Germinal center (tissue), 1 donor: ENCODE measurements at places on chromosomes 13 and 19.

GRCh38 chr19:15534957-15535864 lies 26.9 kb downstream of the CYP4F22 start:
- no peak for DNase-seq

GRCh38 chr19:12701596-12702282 lies 5.3 kb upstream of the FBXW9 start:
- no peak for DNase-seq

DNA sequence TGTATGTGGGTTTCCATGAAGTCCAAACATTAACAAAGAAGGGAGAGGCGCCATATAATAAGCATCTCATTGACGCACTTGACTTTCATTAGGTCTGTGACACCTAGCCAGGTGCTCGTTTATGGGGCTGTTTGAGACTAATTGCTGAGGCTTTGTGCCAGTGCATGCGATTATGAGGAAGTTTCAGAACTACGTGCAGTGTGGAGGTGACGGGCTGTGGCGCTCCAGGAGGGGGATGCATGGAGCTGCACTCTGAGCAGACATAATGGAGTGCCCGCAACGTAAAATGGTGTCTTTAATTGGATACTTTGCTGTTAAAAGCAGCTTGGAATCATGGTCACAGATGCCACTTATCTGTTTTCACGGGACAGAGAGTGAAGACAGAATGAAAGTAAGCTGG lies 223.2 kb downstream of the FGF9 start:
- DNase-seq = no peak

DNA sequence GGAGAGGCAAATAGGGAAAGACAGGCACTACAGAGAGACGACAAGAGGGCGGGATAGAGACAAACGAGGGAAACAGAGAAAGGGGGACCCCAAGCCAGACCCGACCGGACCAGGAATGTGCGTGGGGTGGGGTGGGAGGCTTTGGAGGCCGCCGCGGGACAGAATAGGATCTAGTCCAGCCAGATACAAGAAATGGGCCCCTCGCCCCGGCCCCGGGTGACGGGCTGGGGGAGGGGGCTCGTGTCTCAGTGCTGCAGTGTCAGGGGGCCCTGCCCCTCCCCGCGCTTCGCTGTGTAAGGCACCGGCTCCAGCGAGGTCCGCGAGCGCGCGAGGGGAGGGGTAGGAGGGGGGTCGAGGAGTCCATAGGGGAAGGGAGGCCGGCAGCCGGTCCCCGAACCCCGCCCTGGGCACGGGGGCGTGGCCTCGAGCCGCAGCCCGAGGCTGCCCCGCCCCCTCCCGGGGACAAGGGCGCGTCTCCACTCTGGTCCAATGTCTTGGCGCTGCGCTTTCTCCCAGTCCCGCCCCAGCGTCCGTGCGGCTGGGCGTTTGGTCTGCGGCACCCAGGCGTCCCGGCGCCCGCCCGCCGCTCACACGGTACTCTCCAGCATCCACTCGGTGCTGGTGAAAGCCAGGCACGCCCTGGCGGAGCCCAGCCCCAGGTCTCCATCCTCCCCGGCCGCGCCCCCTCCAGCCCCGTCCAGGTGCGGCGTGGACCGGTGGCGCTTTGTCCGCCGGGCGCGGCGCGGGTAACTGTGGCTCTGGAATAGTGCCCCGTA lies 11.0 kb downstream of the IFNL1 start:
- DNase-seq = no peak

- DNase-seq = no peak
Measured at GRCh38 chr13:112755331-112755730, 65.5 kb downstream of the ATP11A start.

- DNase-seq = no peak
Measured at GRCh38 chr13:19069684-19070397, 111.8 kb downstream of the TUBA3C start.

- no peak for DNase-seq
Measured at GRCh38 chr19:46452186-46452585, 19.2 kb downstream of the PNMA8A start.

DNA sequence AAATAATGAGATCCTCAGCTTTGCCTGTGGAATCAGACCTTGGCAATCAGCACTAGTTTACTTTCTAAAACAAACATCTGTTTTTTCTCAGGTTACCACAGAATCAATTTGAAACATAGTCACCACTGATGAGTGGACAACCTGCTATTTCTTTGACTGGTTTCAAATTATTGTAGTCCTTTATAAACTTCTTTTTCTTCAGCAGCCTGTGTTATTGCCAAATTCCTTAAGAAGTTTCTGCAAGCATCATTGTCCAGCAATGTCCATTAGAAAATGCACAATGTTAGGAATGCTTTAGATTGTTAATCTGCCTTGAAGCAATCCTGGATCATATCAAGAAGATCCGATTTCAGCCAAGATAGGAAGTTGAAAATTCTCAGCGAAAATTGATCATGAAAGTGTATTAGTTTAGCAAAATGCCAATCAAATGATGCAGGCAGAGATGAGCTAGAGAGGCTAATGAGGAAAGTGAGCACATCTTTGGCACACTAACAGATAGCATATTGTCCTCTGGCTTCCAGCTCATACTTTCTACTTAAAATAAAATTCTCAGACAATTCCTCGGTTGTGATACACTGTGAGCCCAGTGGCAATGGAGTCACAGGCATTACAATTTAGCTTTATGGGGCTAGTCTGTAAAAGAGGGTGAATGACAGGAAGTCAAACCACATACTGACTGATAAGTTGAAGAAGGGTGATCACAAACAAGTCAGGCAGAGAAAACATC lies 270.6 kb downstream of the SLITRK6 start:
- DNase-seq = no peak

GRCh38 chr19:3606174-3606689 lies 443 bp downstream of the TBXA2R start:
- no peak for DNase-seq
